ENCODE measurements at places on chromosomes 2 and 18.

- peak; percentile 55 for DNase-seq
Observed at GRCh38 chr2:36456227-36457175, 100.9 kb downstream of the CRIM1 start.

- DNase-seq = no peak
Observed at GRCh38 chr2:88057437-88057844, 1.9 kb upstream of the KRCC1 start.

DNA sequence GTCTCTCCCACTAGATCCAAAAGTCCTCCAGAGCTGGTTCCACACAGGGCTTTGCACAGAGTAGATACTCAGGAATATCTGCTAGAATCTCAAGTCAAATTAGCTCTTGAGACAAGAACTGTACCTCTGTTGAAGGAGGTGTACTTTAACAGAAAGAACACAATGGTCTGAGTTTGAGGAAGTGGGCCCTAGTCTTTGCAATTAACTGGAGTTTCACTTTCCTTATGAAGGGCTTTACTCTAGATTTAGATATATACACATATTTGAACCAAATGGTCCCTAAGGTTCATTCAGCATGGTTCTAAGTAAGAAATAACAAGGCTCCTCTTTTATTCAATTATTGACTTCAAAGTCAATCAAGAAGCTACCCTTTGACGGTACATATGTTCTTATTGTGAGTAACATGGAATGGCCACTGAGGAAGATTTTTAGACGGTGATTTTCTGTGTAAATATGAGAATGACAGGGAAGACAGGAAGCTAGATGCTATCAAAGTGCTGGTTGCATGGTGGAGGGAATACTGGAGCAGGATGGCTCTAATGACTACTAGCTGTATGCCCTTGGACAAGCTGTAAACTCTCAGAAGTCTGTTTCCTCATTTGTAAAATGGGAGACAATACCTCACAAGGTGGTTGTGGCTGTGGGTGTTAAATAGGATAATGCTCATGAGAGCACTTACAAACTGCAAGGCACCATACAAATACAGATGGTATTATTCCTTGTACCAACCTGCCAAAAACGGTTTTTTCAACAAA, 73.5 kb upstream of the SERTAD2 start:
- DNase-seq = no peak

GRCh38 chr2:8238521-8239230, 443.2 kb upstream of the ID2 start:
- DNase-seq = no peak

DNA sequence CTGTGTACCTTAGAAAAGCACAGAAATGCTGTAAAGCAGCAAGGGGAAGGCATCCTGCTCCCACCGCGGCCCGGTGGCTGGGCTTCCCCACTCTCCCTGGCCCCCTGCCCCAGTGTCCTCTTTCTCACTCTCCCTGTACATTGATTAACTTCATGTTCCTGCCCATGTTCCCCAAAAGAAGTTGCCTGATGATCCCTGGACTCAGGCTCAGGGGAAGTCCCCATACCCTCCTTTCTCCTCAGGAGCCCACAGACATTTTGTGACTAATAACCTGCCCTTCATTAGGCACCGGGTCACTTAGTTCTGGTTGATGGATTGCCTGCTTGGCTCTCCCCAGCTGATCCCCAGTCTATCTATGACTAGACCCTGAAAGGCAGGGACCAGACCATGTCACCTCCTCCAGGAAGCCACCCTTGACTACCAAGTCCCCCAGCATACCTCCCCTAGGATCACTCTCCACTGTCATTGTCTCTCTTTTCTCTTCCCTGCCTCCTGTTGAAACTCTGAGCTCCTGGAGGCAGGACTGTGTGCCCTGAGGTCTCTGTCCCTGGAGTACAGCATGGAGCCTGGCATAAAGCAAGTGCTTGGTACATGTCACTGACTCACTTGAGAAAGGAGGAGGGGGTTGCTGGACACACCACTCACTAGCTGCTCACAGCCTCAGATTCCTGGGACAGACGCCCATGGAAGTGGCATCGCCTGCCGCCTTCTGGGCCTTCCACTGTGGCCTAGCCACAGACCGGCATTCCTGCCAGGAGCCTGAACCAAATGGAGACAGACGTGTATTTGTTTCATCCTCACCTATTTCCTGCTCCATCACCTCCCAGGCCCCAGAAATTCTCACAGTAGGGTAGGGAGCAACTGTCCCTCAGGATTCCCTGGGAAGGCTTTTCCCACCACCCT, 13.5 kb downstream of the MALL start:
- peak; percentile 9 for DNase-seq

GRCh38 chr2:82224301-82224940, 1919.9 kb upstream of the LRRTM1 start:
- DNase-seq = no peak

- no peak for DNase-seq
Observed at GRCh38 chr18:58400331-58400870, 228.5 kb downstream of the ALPK2 start.

GRCh38 chr2:121309801-121310200, 24.8 kb upstream of the TFCP2L1 start:
- no peak for DNase-seq

DNA sequence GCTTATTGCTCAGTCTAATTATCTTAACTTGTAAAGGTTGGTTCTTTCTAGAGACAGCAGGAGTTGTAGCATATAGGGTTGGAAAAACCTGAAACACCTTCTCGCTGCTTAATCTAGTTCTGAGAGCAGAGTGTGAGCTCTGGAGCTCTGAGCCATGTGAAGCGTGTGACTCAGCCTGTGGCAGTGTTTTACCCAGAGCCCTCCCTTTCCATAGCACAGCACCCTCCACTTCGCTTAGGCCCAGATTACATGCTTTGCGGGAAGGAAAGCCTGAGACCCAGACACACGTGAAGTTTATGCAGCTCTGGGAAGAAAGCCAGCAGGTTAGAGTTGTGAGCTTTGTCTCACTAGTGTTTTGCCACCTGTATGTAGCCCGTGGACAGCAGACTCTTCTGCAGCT, 74.5 kb downstream of the INPP4A start:
- no peak for DNase-seq

- no peak for DNase-seq
Observed at GRCh38 chr2:190342611-190343010, 778 bp upstream of the INPP1 start.

- no peak for DNase-seq
Observed at GRCh38 chr18:73979742-73980141, 167.9 kb downstream of the FBXO15 start.

- DNase-seq = no peak
Observed at GRCh38 chr2:68917034-68917718, 35.5 kb downstream of the GKN2 start.

- DNase-seq = no peak
Observed at GRCh38 chr2:237861875-237862527, 2.6 kb downstream of the RAMP1 start.

GRCh38 chr2:25089605-25090315, 47.9 kb downstream of the EFR3B start:
- no peak for DNase-seq

- no peak for DNase-seq
Observed at GRCh38 chr2:134079373-134079772, 174.5 kb upstream of the MGAT5 start.

GRCh38 chr2:133787207-133787606, 218.9 kb upstream of the NCKAP5 start:
- no peak for DNase-seq

GRCh38 chr2:142100970-142101369, 29.8 kb downstream of the LRP1B start:
- DNase-seq = no peak

- no peak for DNase-seq
Observed at GRCh38 chr18:28831476-28831875, 654.5 kb upstream of the CDH2 start.

GRCh38 chr2:150606380-150607060, 119.1 kb upstream of the RND3 start:
- peak; percentile 63 for DNase-seq

DNA sequence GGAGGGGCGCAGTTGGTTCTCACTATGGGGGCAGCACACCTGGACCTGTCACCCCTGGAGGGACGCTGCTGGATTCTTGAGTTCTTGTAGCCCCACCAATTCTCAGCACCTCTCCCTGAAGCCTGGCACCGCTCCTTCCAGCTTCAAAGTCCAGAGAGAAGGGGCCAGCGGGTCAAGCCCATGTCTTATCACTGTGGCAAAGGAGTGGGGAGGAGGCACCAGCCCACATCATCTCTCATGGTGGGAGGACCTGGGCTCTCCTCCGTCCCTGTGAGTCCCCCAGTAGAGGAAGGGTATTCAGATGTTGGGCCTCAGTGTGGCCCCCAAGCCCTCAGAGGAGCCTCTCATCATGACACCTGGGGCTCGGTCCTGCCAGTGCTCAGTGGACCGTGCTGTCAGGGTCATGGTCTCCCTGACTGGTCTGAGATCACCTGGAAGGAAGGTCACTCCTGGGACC, 67.4 kb downstream of the HS1BP3 start:
- DNase-seq = no peak

DNA sequence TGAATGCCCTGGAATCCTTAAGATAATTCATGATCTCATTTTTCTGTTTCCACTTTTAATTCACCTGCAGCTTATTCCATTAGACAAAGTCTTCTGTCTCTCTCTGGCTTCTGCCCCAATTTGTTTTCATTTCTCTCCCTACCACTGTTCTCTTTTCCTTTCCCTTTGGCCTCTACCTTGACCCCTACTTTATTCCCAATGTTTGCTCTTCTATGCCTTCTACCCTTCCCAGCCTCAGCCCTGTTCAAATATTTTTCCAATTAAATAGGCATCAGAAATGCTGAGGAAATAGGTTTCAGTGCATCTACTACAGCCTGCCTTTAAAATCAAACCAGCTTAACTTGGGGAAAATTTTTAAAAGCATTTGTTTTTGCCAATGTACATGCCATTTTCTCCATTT, 443.7 kb upstream of the CWC22 start:
- no peak for DNase-seq

DNA sequence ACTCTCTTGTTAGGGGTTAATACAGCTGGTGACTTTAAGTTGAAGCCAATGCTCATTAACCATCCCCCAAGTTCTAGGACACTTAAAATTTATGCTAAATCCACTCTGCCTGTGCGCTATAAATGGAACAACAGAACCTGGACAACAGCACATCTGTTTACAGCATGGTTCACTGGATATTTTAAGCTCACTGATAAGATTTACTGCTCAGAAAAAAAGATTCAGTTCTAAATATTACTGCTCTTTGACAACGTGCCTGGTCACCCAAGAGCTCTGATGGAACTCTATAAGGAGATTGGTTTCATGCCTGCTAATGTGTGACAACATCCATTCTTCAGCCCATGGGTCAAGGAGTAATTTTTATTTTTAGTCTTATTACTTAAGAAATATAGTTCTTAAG, 27.5 kb downstream of the RNF103 start:
- no peak for DNase-seq

DNA sequence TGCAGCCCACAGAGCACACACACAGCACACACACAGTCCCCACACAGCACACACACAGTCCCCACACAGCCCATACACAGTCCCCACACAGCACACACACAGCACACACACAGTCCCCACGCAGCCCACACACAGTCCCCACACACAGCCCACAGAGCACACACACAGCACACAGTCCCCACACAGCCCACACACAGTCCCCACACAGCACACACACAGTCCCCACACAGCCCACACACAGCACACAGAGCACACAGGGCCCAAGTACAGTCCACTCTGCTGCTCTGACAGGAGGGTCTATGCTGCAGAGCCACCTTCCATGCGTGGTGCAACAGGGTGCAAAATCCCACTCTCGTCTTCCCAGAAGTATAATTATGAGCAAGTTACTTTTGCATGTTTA, 240.5 kb upstream of the SALL3 start:
- no peak for DNase-seq

- DNase-seq = no peak
Observed at GRCh38 chr2:72630767-72631166, 195.1 kb downstream of the EXOC6B start.

- no peak for DNase-seq
Observed at GRCh38 chr2:214547931-214548330, 137.1 kb downstream of the VWC2L start.

DNA sequence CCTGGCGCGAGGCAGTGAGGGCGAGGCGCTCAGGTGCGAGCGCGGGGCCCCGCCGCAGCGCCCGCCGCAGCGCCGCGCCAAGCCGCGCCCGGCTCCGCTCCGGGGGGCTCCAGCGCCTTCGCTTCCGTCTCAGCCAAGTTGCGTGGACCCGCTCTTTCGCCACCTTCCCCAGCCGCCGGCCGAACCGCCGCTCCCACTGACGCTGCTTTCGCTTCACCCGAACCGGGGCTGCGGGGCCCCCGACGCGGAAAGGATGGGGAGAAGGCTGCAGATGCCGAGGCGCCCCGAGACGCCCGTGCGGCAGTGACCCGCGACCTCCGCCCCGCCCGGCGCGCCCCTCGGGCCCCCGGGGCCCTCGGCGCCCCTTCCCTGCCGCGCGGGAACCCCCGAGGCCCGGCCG, 328 bp upstream of the INHBB start:
- DNase-seq = no peak

GRCh38 chr2:7792031-7792651, 874.9 kb downstream of the RNF144A start:
- no peak for DNase-seq

GRCh38 chr18:23181547-23181946, 46.3 kb downstream of the CABLES1 start:
- DNase-seq = no peak

DNA sequence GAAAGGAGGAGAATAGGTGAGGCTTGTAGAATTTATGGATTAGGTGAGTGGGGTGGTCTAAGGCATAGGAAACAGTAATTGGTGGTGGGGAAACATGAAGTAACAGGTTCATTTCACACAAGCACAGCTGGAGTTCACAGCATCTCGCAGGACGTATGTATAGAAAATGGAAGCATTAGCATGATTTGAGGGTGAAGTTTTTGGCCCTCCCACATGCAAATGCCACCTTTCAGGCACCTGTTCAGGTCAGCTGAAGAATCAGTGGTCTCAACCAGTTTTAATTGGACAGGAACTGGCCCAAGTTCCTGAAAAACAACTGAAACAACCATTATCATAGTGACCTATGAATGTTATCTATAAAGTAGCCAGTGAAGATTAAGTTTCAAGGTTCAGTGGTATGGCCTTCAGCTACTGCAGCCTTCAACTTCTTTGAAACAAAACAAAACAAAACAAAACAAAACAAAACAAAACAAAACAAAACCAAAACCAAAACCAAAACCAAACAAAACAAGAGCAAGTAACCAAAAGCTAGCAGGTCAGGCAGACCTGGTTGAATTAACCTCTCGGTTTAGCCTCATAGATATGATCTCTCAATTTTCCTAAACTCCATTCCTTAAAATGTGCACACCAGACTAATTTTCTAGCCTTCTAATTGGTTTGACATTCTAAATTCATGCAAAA, 102.1 kb upstream of the SPHKAP start:
- no peak for DNase-seq

GRCh38 chr2:202306034-202306433, 40.5 kb downstream of the NOP58 start:
- no peak for DNase-seq

GRCh38 chr2:206797376-206797775, 32.0 kb downstream of the FASTKD2 start:
- no peak for DNase-seq

- DNase-seq = no peak
Observed at GRCh38 chr2:207778298-207778882, 8.7 kb upstream of the FZD5 start.

Measured in SJCRH30 (cell line).